Uterine smooth muscle cell (primary cell): ENCODE measurements at places on chromosomes 5 and 9. TPM values are rescaled to one million over a fixed set of nuclear protein-coding genes. Genes with fewer than 3 reads are reported as not detected.

HK3 gene
- not detected in 2 replicates for total RNA-seq

CRHBP gene
- total RNA-seq = 0.25 TPM in 1 of 2 replicates, not detected in the other

FIBCD1 gene
- total RNA-seq = 1.4 and 2.1 TPM in 2 replicates

DMXL1 gene
- 36.7 and 46.4 TPM in 2 replicates for total RNA-seq

FYB1 gene
- 0.12 and 0.22 TPM in 2 replicates for total RNA-seq

GABRA1 gene
- total RNA-seq = not detected in 2 replicates
